ENCODE measurements at places on chromosomes 11 and 22.
A peak's percentile ranks its signal among the peaks of the same experiment; 100 is the strongest.

GRCh38 chr11:47765086-47765485, 2.1 kb downstream of the FNBP4 start:
- DNase-seq, result no peak

DNA sequence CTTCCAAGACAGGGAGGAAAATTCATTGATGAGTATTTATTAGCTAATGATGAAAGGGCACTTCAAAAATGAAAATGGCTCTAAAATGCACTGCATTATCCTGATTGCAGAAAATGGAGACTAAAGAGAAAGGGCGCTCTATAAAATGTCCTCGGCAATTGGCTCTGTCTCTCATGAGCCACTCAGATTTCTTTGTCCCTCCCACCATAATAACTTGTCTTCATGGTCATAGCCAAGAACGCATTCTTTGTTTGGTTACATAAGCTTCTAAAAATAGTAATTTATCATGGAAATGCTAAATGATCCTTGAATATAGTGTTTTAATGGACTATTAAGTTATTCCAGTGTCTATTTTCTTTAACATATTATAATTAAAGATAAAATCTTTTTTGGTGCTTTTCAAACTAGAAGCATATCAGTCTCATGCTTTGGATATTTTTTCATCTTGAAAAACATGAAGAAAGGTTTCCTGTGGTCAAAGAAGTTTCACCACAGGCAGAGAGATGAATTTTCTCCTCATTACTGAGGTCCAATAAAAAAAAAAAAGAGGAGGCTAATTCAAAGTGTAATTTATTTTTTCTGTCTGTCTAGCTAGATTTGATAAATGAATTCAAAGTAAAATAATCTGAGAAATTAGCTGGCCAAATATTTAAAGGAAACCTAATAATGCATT, 238.1 kb upstream of the BLID start:
- no peak for DNase-seq

- no peak for DNase-seq
These were observed at the start of gene BID for GRCh38 chr22:17774206-17774925. Gene BID (minus strand): TSS chr22:17774469. CDS start chr22:17750116, 24,353 bp downstream.

GRCh38 chr11:119156496-119156895, 7.6 kb downstream of the ABCG4 start:
- DNase-seq, result no peak

DNA sequence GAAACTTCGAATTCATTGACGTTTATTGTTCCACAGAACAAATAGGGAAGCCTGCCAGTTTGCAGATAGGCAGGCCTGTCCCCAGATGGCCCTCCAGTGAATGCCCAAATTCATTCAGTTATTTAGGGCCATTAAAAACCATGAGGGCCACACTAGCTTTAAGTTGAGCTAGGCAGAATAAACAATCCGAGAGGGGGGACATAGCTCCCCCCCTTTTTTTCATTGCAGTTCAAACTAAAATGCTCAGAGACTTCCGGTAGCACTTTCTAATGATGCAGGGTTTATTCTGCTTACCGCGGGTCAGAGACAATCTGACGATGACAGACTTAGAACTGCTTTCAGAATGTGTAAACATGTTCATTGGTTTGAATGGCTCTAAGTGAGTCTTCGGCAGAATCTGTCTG, 72.0 kb downstream of the ZBTB16 start:
- peak; percentile 5 for DNase-seq

DNA sequence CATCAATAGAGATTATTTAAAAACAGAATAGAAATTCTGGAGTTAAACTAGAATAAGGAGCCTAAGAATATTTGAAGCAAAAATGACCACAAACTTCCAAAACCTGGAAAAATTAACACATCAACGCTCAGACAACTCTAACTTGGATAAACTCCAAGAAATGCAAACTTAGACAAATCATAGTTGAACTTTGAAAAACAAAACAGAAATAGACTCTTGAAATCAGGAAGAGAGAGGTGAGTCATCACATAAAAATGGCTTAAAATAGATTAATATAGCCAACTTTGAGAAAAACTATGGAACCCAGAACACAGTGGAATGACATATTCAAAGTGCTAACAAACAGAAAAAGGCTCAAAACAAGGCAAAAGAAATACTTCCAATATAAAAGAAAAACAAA, 974.2 kb downstream of the JRKL start:
- DNase-seq, result no peak

DNA sequence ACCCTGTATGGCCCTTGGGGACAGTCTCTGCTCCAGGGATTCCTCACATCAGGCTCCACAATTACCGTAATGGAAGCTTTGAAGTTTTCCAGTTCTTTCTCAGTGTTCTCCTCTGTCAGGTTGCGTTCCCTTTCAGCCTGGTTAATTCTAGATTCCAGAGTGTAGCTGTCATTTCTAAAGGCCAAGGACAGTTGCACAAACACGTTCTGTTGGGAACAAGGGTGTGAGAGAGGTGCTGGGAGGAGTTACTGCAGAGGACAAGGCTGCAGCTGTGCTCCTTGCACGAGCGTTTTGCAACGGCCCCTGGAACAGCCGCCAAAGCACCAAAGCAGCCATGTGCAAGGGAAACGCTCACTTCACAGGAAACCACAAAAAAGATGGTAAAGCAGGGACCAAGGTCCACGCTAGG, 35.9 kb upstream of the LYVE1 start:
- no peak for DNase-seq

- DNase-seq, result no peak
These were observed 915 bp upstream of the SREBF2 start for GRCh38 chr22:41831828-41832552.

DNA sequence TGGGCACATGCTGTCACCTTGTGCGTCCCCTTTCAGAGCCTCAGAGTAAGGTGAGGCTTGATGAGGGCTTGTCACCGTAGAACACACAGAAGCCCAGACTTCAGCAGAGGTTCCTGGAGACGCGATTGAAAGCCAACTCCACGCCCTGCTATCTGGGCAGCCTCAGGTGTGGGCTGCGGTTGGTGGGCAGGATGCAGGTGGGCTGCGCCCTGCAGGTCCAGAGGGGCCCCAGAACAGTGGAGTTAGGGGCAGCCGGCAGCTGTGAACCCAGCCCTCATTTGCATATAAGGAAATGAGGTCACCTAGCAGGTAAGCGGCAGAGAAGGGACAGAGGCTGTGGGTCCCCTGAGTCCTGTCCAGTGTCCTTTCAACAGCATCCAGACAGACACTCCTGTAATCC, 15.4 kb downstream of the PHLDA2 start:
- no peak for DNase-seq

DNA sequence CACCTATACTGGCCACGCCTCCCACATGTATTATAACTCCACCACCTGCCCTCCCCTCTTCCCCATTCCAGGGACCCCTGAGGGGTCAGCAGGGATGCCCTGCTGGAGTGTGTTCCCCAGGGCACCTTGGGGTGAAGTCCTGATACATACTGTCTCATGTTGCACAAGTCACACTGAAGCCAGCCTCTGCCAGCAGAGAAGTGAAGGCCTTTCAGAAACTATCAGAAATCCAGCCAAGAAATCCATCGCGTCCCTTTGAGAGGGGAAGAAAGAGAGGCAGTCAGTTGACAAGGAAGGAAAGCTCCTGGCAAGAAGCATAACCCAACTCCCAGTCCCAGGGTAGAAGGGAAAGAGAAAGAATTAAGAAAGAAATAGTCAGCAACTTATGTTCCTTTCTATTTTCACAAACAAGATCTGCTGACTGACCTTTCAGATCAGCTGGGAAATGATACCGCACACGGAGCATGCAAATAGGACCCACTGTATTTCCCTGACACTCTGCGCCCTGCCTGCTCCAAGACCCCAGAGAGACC, 45.2 kb downstream of the SC5D start:
- no peak for DNase-seq

GRCh38 chr11:2138431-2139122, 612 bp downstream of the IGF2 start:
- DNase-seq, result no peak

GRCh38 chr22:46626911-46627805, 7.0 kb downstream of the GRAMD4 start:
- no peak for DNase-seq
